ENCODE measurements at places on chromosomes 7 and 10.
A peak's percentile ranks its signal among the peaks of the same experiment; 100 is the strongest.

DNA sequence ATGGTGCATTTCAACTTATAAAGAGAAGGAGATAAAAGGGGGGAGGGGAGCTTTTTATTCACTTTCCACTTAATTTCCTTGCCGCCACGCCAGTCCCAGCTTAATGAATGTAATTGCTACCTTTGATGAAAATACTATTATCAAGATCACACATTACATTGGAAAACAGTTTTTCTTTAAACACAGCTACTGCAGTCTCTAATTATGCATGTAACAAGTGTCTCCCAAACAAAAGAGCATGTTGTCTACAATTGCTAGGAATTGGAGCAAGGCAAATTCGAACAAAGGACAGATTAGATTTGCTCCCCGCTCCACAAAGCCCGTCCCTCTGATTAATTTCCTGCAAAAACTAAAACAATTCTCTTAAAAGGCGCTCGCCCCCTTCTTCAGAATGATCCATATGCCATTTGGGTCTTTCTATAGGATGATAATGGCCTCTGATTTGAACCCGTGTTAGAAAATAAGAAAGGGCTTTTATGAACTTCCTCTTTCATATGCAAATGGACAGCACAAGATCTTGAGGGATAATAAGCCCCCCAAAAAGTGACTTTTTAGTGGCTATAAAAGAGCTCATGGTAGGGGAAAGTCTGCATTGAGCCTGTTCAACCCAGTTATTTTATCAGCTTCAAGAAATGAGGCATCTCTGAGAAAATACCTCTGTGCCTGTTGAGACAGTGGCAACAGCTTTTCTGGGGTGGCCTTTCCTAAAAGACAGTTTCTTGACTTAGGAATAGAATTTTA lies 60.6 kb downstream of the ACADSB start:
- DNase-seq = no peak

GRCh38 chr7:133562621-133563020 lies 309.7 kb downstream of the EXOC4 start:
- DNase-seq = no peak

GRCh38 chr7:70299472-70299807 lies 701.2 kb downstream of the AUTS2 start:
- no peak for DNase-seq

GRCh38 chr10:127452568-127452967 lies 96.5 kb upstream of the NPS start:
- no peak for DNase-seq

- DNase-seq = no peak
Measured at GRCh38 chr7:51927738-51928137, 611.1 kb upstream of the COBL start.

- DNase-seq = no peak
Measured at GRCh38 chr7:77531038-77531437, 6.1 kb upstream of the PTPN12 start.

DNA sequence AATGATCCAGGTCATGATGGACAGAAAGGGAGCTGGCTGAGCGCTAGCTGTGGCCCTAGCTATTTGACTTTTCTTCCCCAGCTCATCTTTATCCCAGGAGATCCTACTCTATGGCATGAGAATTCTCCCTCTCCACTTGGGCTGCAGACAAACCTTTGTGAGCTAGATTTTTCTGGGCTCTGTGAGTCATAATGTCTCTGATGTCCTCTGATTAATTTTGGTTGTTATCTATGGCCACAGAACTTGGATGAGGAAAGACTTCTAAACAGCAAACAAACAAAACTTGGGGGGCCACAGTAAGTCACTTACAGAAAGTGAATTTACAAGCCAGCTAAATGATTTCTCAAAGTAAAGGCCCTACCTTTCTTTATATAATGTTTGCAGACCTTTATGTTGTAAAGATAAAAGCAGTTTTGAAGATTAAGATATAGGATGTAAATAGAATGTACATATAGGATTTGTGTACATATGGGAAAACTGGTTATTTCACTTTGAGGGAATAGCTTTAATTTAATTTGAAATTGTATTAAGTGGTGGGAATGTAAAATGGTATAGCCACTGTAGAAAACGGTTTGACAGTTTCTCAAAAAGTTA lies 10.4 kb downstream of the ABLIM1 start:
- no peak for DNase-seq

DNA sequence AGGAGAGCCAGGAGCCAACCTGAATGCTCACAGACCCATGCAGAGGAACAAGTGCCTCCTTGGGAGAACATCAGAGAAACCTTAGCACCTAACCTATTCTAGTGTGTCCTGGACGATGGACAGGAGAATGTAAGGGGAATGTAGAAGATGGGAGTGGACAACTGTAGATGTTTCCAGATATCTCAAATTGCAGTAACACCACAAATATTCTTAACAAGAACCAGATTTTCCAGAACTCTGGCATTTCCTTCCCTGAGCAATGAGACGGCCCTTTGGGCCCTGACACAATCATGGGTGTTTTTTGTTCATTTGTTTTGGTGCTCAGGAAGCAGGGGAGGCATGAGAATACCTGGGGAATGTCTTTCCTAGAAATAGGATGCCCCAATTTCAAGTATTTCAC lies 196.1 kb upstream of the PRSS1 start:
- no peak for DNase-seq

- DNase-seq = no peak
Measured at GRCh38 chr10:535952-536351, 153.5 kb downstream of the DIP2C start.

- DNase-seq = peak; percentile 11
Measured at GRCh38 chr7:10940704-10941355, 32.8 kb upstream of the PHF14 start.

DNA sequence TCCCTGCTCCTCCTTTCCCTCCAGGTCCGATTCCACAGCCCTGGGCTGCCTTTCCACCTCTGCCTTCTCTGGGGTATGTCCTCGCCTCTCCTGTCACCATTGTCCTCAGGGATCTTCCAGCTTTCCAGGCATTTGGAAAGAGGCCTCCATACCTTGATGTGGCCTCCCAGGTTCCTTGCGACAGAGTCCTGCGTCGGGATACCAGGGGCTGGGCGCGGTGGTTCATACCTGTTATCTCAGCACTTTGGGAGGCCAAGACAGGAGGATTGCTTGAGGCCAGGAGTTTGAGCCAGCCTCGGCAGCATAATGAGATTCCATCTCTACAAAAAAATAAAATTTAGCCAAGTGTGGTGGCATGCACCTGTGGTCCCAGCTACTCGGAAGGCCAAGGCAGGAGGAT lies 171.1 kb downstream of the CUX1 start:
- DNase-seq = no peak

- no peak for DNase-seq
Measured at GRCh38 chr10:70362328-70362727, 20.1 kb downstream of the LRRC20 start.

- DNase-seq = no peak
Measured at GRCh38 chr7:129676017-129676897, 64.7 kb downstream of the NRF1 start.

DNA sequence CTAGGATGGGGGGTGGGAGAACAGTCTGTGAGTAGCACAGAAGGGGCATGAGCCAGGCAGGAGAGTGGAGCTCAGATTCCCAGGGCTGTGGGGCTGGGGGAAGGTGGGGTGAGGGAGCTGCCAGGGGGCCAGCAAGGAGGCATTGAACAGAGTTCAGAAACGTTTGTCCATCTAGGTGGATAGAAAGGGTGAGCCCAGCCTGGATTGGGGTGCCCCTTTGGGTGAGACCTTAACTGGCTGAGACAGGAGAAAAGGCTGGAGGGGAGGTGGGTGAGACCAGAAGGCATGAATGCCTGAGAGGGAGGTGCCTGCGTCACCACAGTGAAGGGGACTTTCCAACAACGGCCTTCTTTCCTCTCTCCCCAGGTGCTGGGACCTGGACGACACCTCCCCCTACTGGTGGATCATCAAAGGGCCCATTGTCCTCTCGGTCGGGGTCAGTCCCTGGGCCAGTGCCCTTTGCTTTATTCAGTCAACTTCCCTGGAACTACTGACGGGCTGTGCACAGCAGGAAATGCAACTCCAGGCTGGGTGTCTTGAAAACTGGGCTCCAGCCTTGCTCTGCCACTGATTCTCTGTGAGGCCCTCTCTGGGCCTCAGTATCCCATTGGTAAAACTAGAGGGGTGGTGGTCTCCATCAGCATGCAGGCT lies 11.0 kb downstream of the GHRHR start:
- DNase-seq = no peak
